Activated CD4-positive, alpha-beta T cell treated with anti-CD3 and anti-CD28 coated beads for 24 hours (primary cell): ENCODE measurements at places on chromosomes 2 and 18.

DNA sequence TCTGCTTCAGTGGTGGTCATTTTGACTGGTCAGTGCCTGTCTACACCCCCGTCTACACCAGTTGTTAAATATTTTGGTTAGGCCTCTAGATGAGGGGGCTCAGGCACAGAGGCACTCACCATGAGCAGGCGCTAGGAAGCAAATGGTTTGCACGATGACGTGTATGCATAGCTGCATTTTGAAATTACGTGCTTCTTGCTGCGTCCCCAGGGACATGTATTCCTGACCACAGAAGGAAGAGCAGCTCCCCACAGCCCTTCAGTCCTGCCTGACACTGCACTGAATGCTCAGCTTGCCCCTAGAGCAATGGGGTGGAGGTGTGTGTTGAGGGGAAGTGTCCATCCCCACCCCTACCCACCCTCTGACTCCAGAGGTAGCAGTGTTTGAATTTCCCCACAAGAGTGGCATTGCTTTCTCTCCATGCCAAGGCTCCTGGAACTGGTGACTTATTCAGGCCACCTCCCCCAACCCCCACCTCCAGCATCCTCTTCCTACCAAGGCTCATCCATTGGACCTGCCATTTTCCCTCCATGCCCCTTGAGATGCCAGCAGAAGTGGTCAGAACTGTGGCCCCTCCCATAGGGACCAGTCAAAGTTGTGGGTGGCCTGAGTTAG is 11.4 kb upstream of the ZAP70 start:
- no peak for DNase-seq

DNA sequence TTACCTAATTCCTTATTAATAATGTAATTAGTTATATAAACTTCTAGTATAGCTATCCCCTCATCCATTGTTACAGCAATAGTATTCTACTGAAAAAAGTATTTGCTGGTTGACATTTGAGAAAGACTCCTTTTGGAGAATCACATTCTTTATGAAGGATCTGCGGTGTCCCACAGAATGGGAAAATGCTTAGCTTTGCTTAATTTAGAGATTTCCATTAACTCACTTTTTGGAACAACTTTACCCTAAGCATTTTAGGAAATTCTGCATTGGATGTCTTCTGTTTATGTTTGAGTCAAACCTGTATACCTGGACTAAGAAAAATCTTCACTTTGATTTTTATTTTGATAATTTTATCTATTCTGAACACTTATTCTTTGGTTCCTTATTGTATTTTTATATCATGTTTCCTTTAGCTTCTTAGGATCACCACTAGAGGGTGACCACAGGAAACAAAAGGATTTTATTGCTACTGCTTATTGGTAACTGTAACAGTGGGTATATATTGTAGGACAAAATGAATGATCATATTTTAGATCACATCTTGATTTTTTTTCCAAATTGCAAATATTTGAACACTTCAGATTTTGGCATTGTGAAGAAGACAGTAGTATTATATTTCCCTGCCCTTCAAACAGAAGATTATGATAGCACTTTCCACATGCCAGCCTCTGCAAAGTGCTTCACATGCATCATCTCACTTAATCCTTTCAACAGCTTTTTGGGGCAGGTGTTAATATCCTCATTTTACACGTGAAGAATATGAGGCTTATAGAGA is 79.6 kb downstream of the MIB1 start:
- no peak for DNase-seq

DNA sequence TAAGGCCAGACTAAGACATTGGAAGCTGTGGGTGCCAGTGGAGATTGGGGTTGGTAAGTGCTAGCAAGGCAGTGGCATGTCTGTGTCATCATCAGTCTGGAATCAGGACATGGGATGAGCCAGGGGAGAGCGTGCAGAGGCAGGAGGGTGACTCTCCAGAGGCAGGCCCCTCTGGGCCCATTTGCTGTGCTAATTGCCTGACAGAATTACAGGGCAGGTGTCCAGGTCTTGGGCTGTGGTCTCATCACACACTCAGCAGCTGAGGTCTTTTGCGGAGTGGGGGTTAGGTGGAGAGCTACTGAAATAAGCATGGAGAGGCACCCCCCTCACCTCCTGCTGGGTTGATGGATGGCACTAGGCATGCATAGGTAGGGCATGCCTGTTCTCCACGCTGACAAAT is 57.4 kb downstream of the CELF4 start:
- DNase-seq: no peak

GRCh38 chr2:65263262-65263661 is 35.6 kb downstream of the ACTR2 start:
- no peak for DNase-seq

DNA sequence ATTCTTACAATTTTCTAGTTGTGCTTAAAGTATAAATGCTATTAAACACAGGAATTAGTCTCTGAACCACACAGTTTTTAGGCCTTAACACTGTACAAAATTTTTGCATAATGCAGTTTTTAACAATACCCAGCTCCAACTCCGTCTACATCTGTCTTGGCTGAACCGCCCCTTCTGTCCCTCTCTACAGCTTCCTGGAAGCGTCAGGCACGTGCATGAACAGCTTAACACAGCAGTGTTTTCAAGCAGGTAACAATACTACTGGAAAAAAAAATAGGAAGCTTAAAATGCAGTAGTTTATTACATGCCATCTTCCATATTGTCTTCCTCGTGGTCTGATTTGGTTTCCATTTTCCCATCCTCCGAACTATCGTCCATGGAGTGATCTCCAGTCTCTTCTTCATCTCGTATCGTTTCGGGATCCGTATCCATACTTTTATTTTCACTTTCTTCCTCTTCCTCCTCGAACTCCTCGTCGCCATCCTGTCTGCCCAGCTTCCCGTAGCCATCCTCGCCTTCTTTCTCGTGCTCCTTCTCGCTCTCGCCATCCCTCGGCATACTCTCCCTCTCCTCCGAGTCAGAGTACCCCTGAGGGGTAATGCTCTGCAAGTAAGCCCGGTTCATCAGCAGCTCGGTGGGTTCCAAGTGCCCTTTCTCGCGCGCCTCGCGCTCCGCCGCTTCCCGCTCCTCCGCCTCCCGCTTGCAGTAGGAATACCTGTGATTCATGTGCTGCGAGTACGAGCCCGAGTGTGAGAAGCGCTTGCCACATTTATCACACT is 130.6 kb downstream of the ZEB2 start:
- no peak for DNase-seq

DNA sequence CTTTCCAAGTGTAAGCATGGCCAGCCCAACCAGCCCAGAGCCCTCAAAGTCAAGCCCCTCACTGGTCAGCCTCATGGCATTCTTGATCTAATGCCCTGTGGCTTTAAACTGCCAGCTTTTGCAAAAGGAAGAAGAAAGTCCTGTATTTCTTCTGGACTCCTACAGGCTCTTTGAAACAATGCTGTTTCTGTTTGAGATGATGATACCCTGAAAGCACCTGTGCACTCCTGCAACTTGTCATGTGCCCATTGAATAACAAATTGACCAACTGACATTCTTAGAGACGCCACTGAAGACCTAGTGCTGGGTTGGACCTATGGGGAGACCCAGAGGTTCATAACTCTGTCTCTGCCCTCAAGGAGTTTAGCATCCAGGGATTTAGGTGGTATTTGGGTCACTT is 82.0 kb upstream of the MSH2 start:
- no peak for DNase-seq

DNA sequence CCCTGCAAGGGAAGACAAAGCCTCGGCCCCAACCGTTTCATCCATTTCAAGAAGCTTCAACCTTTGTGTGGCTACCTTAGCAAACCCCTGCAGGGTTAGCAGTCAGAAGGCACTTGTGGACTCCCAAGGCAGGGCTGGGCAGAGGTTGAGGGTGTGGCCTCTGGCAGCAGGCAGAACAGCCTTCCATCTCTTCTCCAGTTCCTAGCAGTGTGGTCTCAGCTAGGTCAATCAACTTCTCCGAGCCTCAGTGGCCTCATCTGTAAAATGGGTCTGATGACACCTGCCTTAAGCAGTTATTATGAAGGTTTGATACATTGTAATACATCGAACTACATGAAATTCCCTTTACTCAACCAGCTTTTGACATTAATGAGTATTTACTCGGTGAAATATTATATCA is 6.8 kb upstream of the PRSS56 start:
- DNase-seq: no peak

DNA sequence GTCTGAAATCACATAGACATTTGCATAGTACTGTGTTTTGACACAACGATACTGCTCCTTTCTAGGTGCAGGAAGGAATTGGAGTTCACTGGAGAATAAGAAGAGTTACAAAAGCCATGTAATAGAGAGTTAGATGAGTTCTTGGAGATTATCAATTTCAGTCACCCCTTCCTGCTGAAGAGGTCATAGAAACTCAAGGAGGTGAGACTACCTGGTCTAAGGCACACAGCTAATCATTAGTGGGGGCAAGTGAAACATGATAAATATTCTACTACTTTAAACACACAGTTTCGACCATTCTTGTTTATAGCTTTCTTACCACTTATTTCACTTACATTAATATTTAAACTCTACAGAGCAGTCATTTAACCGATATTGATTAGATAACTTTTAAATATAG is 286.9 kb upstream of the NXPH2 start:
- DNase-seq: no peak

DNA sequence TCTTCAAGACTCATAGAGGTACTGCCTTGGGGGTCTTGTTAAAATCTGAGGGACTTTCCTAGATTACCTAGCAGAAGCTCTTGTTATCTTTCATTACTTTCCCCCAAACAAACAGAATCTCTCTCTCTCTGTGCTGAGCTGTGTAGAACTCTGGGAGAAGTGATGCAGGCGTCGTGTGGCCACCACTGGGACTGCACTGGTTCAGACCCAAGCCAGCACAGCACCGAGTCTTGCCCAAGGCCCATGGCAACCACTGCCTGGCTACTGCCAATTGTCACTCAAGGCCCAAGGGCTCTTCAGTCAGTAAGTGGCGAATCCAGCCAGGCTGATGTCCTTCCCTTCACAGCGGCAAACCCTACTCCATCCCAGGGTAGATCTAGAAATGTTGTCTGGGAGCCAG is 28.6 kb downstream of the PPP1R1C start:
- DNase-seq: no peak

DNA sequence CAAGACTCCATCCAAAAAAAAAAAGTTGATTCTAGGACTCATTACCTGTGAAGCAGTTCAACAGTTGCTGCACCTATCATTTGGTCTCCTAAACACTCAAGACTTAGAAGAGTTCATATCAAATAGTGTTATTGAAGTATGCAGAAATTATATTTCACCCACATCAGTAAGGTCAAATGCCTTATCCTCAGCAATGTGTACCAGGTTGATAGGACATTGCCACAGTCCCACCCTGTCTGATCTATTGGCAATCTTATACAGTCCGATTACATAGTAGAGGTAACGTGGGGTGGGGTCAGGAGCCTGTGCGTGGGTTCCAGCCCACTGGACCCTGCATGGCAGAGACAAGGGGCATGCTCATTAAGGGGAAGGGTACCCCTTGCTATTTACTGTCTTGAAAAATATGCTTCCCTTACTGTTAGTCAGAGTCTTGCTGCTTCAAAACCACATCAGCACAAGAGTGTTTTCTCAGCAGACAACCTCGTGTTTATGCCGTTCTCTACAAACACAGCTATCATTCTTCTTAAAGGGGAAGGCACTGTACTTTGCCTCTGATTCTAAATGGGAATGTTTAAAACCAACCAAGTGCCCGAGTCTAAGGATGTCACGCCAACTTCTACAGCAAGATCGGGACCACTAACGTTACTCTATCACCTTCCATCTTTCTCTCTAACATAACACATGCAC is 115.2 kb downstream of the MTCL1 start:
- no peak for DNase-seq

DNA sequence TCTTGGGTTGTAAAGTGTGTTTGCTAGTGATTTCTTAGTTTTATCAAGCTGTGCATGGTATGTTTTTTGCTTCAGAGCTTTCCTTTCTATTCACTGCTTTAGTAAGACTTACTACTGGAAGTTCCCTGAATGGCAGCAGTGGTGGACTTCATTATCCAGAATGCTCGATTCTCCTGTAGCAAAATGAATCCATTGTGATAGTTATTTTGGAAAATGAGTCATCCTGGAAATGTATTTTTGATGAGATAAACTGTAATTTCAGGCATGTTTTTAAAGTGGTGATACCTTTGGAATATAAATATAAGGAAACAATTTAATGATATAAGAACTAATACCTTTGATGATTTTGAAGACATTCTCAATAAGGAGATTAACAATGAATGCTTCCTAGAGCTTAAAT is 387.1 kb downstream of the PTPRM start:
- DNase-seq: no peak

DNA sequence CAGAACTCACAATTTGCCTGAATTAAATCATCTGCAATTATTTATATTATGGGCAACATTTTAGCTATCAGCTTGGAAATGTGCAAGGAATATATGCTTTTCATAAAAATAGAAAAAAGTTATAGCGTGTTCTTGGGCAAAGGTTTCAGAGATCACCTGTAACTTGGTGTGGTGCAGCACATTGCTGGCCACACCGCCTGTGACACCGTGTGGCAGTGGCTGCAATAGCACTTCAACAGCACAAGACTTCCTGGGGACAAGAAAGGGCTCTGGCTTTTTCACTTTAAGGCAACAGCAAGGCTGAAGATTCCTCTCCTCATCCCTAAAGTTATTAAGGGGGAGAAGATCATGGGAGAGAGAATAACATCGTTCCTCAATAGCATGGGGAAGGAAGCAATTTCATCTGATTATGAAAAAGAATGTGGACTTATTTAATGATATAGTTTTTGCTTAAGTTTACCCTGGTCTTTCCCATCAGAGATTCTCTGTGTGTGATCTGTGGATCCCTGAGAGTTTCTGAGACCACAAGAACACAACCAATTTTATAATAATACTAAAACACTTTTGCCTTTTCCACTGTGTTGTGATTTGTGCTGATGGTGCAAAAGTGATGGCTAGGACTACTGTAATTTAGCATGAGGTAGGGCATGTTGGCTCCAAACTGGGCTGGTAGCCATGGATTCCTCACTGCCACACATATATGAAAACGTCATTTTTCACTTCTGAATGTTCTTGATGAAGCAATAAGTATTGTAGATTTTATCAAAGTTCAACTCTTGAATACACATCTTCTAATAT is 15.0 kb upstream of the SERPINB3 start:
- DNase-seq: no peak

DNA sequence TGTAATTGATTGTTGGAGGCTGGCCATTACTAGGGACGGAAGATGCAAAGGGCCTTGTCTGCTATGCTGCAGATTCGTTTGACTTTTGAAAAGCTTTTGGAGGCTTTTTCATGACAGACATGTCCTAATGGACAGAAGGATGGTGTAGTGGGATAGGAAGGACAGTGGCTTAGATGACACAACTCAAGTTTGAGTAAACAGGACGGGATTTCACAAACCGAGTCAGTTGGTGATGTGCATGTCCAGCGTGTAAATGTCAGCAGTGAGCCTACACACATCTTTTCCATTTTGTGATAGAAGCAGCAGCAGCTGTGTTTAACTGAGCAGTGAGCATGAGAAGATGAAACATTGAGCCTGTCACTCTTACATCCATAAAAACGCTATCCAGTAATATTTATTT is 76.0 kb downstream of the NCK2 start:
- no peak for DNase-seq

- DNase-seq: no peak
Observed at GRCh38 chr2:158635961-158636601, 159.0 kb upstream of the DAPL1 start.

DNA sequence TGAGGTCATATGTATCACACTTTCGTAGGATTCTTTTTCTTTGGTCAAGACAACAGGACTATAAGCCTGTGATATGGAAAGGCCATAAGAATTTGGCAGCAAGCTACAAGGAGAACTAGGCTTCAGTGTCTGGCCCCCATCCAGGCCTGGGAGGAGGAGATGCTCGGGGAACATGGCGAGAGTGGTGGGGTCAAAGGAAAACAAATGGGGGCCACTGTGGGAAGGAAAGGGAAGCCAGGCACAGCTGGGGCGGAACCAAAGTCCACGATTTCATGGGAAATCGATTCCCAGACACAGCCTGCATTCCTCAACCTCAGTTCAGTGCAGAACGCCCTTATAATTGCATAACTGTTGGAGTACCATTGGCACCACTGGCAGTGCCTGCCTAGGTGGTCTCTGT is 58.2 kb downstream of the MBP start:
- DNase-seq: no peak
